ENCODE measurements at places on chromosomes 4 and X.

GRCh38 chr4:174545268-174545667, 23.0 kb upstream of the HPGD start:
- no peak for DNase-seq

GRCh38 chr4:185379326-185380295, 16.1 kb downstream of the LRP2BP start:
- no peak for DNase-seq

DNA sequence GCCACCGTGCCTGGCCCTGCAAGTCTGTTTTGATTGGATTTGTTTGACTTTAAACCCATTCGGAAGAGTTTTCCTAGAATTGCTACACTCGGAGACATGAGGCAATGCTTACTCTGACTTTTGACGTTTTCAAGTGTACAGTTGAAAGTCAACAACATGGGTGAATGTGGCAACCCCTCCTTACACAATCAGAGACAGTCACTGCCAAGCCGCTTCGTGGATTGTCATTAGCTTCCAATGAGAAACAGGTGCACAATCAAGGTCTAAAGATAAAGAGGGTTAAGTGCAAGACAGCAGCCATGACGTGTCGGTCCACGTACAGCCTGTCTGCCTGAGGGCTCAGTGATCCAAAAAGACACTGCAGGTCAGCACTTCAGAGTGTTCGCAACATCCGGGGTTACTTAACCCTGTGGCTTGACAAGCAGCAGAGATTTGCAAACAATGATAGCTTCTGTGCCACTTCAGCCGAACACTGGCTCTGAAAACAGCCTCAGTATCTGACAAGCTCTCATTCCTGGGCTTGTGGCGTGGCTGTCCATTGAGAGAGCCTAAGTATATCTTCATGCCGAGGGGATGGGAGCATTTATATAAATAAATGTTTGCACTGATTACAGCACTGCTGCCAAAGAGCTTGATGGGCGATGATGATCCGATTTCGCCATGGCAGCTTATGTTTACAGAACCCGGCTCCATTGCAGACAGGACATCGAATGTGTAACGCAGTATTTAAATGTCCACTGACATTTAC, 180.0 kb downstream of the DHRSX start:
- no peak for DNase-seq

- DNase-seq, result no peak
Measured at GRCh38 chr4:70895405-70895804, 6.8 kb upstream of the MOB1B start.

DNA sequence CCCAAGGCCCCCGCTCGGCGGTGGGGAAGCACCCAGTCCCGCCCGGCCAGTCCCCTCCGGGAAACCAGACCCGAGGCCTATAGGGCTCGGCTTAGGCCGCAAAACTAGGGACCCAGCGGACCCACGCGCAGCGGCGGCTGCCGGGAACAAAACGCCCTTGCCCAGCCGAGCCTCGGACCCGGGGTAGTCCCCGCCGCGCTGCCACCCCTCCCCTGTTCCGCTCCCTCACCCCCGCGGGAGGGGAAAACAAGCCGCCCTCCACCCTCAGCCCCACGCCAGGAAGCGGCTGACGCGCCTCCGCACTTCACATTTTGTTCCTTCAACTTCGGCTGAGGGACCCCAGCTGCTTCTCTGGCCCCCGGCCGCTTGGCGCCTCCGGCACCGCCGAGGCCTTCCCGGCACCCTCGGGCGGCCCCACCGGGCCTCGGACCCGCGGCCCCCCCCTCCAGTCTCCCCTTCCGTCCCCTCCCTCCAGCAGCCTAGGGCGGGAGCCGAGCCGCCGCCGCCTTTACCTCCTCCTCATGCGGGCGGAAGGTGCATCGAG, 694 bp downstream of the PDS5A start:
- peak; percentile 71 for DNase-seq
